ENCODE measurements at places on chromosomes 4 and X.

- DNase-seq, result no peak
Measured at GRCh38 chrX:103571121-103571520, 14.2 kb upstream of the TCEAL4 start.

DNA sequence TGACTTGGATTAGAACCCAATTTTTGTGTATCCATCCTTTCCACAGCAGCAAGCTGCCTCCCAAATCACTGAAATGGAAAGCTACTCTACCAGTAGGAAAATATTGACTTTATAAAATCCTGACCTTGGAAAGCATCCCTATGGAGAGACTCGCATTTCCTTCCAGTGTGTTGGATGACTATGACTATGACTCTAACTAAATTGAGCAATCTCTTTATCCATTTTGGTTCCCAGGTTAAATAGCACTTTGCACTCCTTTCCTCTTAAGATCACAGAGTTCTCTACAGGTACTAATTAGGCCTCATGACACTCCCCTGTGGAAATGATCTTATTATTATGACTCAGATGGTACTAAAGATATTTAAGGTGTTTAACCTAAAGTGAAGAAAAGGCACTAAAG, 431.8 kb downstream of the PPARGC1A start:
- no peak for DNase-seq

- DNase-seq, result no peak
Measured at GRCh38 chr4:70680934-70681333, 7.4 kb upstream of the UTP3 start.

GRCh38 chr4:13309751-13310150, 174.4 kb downstream of the RAB28 start:
- no peak for DNase-seq

Data from GM13977 (cell line).